Activated CD8-positive, alpha-beta memory T cell treated with anti-CD3 and anti-CD28 coated beads for 48 hours (primary cell): ENCODE measurements at places on chromosomes 11 and 22.

GRCh38 chr22:37618072-37618656, 9.5 kb downstream of the GGA1 start:
- no peak for DNase-seq

DNA sequence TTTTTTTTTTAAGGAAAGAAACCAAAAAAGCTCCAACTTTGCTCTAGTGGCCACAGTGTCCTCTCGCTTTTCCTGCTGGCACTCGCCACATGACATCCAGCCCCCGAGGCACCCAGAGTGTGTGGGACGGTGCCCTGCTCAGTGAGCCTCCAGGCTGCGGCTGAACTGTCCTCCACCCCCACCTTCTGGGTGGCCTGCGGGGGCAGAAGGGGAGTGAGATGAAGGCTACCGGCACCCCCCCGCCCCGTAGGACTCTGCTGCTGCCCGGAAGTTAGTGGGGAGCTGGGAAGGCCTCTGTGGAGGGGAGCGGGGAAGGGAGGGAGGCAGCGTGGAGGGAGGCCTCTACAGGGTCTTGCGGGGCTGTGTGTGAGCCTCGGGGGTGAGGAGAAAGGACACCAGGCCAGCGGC, 264.4 kb downstream of the CTTN start:
- DNase-seq = no peak

- DNase-seq = no peak
Observed at GRCh38 chr22:43819421-43819921, 7.4 kb upstream of the EFCAB6 start.

- DNase-seq = peak; percentile 40
Observed at GRCh38 chr22:41092023-41092817, at the start of gene EP300. Gene EP300, plus strand, starts transcription at chr22:41092592. Its CDS starts 413 bp downstream, at chr22:41093005.

GRCh38 chr11:3933165-3933628, 77.7 kb downstream of the STIM1 start:
- DNase-seq = no peak

- no peak for DNase-seq
Observed at GRCh38 chr11:76663912-76664440, 6.6 kb downstream of the LRRC32 start.

DNA sequence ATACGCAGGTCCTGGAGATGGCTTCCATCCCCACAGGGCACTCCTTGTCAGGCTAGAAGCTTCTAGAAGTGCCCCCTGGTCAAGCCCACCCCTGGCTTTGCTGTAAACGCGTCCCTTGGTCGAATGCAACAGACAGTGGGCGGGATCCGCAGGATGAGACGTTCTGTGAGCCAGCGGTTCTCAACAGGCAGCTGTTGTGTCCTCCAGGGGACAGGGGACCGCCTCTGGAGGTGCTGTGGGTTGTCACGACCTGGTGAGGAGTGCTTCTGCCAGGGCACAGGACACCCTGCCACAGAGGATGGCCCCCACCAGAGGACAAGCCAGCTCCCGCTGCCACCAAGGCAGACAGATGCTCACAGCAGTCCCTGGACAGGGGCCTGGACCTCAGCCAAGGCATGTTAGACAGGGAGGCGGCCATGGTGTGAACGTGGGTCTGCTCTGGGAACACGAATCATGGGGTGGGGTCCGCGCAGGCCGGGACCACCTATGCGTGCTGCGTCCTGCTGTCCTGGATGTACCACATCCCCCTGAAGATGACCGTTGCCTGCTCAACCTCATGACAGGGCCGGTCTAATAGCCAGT, 11.7 kb downstream of the CRELD2 start:
- DNase-seq = no peak

DNA sequence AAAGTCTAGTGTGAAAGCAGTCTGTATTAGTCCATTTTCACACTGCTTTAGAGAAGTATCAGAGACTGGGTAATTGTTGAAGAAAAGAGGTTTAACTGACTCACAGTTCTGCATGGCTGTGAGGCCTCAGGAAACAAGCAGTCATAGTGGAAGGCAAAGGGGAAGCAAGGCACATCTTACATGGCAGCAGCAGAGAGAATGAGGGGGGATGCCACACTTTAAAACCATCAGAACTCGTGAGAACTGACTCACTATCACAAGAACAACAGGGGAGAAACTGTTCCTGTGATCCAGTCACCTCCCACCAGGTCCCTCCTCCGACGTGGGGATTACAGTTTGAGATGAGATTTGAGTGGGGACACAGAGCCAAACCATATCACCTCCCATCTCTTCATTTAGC, 13.8 kb upstream of the TUBA8 start:
- no peak for DNase-seq

GRCh38 chr22:27267145-27267544, 534.4 kb downstream of the MN1 start:
- no peak for DNase-seq

- DNase-seq = no peak
Observed at GRCh38 chr22:43237280-43237679, 50.3 kb upstream of the TTLL12 start.

GRCh38 chr11:123469089-123469488, 39.0 kb downstream of the GRAMD1B start:
- no peak for DNase-seq

GRCh38 chr22:43833286-43834240, 21.5 kb upstream of the EFCAB6 start:
- DNase-seq = no peak

- no peak for DNase-seq
Observed at GRCh38 chr11:44737245-44738085, 10.7 kb downstream of the TSPAN18 start.

GRCh38 chr11:91261513-91261912, 963.1 kb upstream of the FAT3 start:
- DNase-seq = no peak

GRCh38 chr11:119482521-119483011, 59.6 kb upstream of the THY1 start:
- no peak for DNase-seq

DNA sequence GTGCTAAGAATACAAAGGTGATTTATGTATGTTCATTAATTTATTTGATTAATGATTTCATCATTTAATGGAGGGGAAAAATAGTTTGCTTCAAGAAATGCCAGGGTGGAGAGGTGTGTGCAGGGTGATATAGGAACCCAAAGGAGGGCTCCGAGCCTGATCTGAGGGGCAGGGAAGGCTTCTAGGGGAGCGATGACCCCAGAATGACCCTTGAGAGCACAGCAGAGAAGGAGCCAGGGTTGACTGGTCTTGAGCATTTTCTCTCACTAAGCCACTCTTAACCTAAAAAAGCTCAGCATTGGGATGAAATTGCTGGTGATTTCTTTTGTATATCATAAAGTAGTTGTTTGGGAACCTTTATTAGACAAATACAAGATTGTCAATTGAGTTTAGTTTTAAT, 35.1 kb downstream of the HIPK3 start:
- no peak for DNase-seq

- DNase-seq = no peak
Observed at GRCh38 chr11:57324154-57324885, 432 bp downstream of the TNKS1BP1 start.

GRCh38 chr11:74443071-74443864, 24.1 kb downstream of the KCNE3 start:
- no peak for DNase-seq

DNA sequence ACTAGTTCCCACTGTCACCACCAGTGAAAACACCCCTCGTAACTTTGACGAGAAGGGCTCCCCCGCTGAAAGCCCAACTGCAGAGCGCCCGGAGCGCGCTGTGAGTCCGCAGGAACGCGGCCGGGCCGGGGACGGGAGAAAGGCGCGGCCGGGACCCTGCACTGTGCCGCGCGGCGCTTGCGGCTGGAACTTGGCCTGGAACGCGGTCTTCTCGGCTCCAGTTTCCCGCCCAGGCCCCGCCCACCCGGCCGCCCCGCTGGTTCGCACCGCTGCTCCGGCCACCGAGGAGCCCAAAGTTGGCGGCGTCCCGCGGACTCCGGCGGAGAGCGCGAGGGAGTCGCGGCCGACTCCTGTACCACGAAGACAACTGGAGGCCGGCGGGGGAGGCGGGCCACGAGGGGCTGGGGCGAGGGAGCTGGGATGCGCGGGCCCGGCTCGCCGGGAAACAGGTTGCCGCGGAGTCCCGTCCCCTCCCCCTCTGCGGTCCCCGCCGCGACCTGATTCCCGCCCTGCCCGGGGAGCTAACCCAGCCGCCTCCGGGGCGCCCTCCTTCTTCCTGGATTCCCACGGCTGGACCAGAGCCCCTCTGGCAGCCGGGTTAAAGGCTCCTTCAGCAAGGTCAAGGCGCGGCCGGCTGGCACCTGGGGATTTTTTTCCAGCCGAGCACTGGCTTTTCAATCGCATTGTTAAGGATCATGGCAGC, 3.4 kb downstream of the TENM4 start:
- DNase-seq = no peak

GRCh38 chr22:46122980-46123693, 27.2 kb upstream of the PPARA start:
- no peak for DNase-seq

GRCh38 chr11:119486691-119487259, 63.8 kb upstream of the THY1 start:
- DNase-seq = no peak

DNA sequence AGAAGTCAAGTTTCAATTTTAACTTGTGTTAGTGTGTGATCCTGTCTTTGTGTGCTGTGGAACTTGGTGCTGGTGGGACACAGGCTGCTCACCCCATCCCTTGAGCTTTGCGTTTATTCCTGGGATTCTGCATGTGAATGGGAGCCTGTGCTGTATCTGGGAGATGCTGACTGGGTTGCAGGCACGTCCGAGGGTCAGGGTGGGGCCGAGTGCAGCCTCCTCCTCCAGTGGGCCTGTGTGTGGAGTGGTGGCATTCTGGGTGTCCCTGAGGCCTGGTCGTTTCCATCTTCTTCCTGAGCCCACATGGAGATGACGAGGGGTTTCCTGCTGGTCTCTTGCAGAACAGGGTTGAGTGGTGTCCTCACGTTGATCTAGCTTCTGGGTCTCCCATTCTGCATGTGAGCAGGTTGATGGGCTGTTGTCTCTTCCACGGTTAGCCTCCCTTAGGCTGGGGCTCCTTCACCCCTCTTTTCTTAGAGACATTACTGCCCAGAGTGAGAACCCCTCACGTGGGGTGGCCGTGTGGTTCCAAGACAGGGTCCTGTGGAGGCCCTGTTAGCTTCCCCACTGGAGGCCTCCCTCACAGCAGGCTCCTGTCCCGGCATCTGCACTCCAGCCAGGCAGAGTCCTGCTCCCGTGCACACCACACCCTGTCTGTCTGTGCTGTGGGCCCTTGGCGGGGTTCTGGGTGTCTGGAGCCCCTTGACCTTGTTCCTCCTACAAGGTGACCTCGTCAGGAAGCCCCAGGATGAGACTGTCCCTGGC, 4.9 kb downstream of the PTDSS2 start:
- no peak for DNase-seq

DNA sequence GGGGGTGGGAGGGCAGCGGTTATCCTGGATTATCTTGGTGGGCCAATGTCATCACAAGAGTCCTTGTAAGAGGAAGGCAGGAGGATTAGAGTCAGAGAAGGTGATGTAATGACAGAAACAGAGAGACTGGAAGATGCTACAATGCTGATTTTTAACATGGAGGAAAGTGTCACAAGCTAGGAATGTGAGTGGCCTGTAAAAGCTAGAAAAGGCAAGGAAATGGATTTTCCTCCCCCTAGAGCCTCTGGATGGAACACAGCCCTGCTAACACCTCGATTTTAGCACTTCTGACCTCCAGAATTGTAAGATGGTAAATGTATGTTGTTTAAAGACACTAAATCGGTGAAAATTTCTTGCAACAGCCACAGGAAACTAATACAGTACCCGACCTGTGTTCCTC, 109.3 kb downstream of the MN1 start:
- no peak for DNase-seq

GRCh38 chr11:93906486-93906885, 56.1 kb upstream of the VSTM5 start:
- no peak for DNase-seq

DNA sequence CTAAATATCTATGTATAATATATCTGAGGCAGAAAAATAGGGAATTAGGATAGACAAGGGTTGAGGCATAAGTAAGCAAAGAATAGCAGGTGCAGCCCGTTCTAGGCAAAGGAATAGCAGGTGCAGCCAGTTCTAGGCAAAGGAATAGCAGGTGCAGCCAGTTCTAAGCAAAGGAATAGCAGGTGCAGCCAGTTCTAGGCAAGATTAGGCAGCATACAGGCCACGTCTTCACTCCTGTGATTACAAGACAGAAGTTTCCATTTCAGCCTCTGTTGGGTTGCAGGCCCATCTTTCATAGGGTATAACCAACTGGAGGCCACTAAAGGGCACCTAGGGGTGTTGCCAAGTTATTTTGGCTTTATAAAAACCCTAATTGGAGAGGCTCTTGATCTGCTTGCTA, 28.8 kb upstream of the CHORDC1 start:
- DNase-seq = no peak

DNA sequence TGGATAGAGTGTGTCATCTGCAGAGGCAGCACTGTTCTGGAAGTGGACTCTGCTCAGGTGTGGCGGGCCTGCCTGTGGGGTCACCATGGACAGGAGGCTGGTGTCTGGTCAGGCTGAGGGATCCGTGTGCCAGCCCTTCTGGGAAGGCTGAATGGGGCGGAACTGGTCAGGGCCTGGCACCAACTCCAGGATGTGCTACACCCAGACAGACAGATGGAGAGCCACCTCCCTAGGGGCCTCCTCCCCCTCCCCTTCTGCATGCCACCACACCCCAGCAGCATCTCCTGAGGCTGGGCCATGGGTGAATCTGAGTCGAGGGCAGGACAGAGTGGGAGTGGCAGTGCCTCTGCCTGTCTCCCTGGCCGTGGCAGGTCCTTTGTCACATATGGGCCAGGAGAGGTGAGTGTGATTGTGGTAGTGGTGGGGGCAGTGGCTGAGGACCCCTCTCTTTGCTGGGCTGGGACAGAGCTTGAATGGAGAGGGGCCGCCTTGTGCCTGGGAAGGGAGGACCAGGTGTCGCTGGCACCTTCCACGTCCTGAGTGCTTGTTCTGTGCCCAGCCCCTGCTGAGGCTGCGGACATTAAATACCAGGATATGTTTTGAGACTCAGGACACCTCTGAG, 29.1 kb downstream of the ST3GAL4 start:
- DNase-seq = no peak

- DNase-seq = no peak
Observed at GRCh38 chr11:20193307-20193706, 33.0 kb upstream of the DBX1 start.

- no peak for DNase-seq
Observed at GRCh38 chr22:28407645-28408044, 272.0 kb downstream of the TTC28 start.

GRCh38 chr11:8258784-8259183, 4.9 kb downstream of the LMO1 start:
- DNase-seq = no peak

- no peak for DNase-seq
Observed at GRCh38 chr22:38570779-38571364, 889 bp upstream of the DMC1 start.

DNA sequence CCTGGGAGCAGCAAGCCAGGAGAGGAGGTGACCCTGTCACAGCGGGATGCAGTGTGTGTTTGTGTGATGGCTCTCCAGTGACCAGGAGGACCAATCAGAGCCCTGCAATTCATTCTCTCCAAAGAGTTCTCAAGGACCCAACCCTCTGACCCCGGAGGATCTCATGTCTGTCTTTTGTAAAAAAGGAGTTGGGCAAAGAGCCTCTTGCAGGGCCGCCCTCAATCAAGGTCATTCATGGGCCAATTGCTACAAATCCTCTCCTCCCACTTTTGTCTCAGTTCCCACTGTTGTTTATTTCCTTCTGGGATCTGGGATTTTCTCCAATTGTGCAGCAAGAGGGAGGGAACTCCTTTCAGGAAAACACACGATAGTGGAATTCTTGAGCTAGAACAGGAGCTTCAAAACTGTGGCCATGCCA, 4.0 kb downstream of the TECTA start:
- DNase-seq = no peak

GRCh38 chr11:8107642-8108041, 26.6 kb downstream of the TUB start:
- DNase-seq = no peak

- DNase-seq = no peak
Observed at GRCh38 chr11:44893846-44894617, 56.7 kb downstream of the TP53I11 start.
